NT2/D1 (cell line): ENCODE measurements at places on chromosomes 5 and 9.

- DNase-seq: no peak
These were observed 361.3 kb upstream of the PTGER4 start for GRCh38 chr5:40318395-40318794.

- DNase-seq: no peak
These were observed 291.4 kb downstream of the MCTP1 start for GRCh38 chr5:94993491-94993890.

GRCh38 chr5:170466988-170467707 is 36.7 kb upstream of the KCNIP1 start:
- no peak for DNase-seq

DNA sequence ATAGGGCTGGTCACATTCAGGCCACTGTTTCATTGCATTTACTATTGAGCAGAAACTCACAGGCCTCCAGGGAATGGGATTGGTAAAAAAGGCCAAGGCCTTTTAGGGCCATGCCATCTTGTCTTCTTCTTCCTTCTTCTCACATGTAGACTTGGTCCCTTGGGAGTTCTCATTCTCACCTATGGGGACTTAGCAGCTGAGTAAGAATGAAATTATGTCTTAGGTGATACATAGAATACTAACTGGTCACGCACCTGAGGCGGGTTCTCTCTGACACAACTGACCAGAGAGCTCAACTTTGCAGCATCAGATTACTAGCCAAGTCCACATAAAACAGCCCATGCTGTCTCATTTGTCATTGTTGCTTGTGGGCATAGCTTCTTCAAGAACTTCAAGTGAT is 641.8 kb downstream of the EFNA5 start:
- no peak for DNase-seq

- DNase-seq: no peak
These were observed 567.0 kb upstream of the CDH18 start for GRCh38 chr5:20555034-20555433.

DNA sequence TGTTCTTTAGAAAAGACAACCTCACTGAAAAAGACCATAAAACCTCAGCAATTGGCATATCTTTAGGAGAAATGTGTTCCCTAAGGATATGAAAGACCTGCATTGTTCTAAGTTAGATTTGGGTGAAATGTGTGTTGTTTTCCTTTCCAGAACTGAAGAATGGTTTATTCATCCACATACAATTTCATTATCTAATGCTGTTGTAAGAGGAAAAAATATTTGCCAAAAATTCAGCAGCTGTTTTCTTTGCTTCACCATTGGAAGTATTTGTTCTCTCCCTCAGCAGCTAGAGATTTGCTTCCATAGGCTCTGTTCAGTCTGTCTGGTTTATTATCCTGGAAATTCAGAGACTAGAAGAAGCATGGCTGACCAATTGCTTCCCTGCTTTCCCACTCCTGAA is 150.9 kb downstream of the ISOC1 start:
- no peak for DNase-seq

GRCh38 chr9:95176755-95177319 is 140.7 kb downstream of the FANCC start:
- no peak for DNase-seq

- no peak for DNase-seq
These were observed 43.0 kb upstream of the BOD1 start for GRCh38 chr5:173659423-173659822.

- no peak for DNase-seq
These were observed 22.2 kb downstream of the ERAP1 start for GRCh38 chr5:96785326-96786109.
